ENCODE measurements at places on chromosomes 4 and X.

DNA sequence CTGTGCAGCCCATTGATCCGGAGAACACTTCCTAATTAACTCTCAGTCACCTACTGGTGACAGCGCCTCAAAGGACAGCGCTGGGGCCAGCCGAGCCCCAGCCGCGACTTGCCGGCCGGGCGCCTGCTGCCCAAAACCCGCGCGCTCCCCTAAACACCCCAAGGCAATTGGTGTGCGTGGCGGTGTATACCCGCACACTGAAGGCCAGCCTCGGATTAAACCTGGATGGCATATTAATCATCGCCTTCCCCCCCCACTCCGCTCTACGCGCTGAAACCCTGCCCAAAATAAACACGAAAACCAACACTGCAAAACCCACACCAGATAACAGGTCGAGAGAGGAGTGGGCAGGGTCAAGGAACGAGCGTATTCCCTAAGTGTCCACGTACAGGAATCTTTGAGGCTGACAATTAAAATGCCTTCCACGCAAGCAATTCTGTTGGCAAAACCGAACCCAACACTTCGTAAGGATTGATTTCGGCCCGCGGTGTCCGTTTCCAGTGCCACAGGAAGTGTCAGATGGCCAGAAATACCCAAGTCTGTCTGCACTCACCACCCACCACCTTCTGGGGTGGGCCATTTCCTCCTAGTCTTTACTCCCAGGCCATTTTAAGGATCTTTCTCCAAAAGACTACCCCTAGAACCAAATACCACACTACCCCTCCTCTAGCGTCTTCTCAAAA is 2.7 kb downstream of the BCOR start:
- DNase-seq: no peak

GRCh38 chr4:10917566-10917965 is 233.0 kb upstream of the CLNK start:
- no peak for DNase-seq

- no peak for DNase-seq
Observed at GRCh38 chrX:65948103-65948502, 91.8 kb downstream of the VSIG4 start.

- no peak for DNase-seq
Observed at GRCh38 chrX:122572461-122572860, 611.6 kb upstream of the GRIA3 start.

DNA sequence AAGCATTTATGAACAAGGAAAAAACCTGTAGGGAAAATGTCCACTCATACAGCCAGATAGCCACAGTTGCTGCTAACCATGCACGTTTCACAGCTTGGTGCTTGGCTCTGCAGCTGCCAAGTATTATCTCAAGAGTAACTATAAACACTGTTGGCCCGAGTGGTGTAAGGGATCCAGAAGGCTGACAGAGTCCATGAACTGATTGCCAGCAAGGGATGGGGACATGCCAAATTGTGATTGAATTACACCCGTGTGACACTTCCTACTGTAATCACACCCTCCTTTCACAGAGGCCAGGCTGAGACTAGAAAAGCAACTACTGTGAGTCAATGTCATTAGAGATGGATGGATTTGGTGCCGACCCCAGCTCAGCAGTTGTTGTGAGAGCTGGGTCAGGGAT is 223.9 kb upstream of the ANKRD50 start:
- no peak for DNase-seq

DNA sequence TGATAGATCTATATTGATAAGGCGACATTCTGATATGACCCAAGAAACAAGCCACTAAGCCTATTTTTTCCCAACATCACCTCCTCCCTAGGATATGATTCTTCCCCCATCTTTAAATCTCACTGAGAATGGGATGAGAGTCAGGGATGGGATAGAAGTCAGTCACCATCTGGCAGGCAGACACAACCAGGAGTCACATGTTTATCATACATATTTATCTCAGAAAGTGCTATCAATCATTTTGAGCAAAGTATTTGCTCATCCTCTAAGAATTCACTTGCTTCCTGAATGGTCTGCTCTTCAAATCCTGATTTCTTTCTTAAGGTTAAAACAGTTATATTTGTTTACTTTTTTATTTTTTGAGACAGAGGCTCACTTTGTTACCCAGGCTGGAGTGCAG is 20.3 kb downstream of the DNAAF6 start:
- no peak for DNase-seq

- DNase-seq: no peak
Observed at GRCh38 chr4:86582410-86582809, 11.7 kb upstream of the PTPN13 start.

GRCh38 chr4:76952656-76953582 is 3.4 kb downstream of the SEPTIN11 start:
- no peak for DNase-seq

GRCh38 chrX:15254852-15255251 is 15.0 kb downstream of the ASB9 start:
- no peak for DNase-seq

- DNase-seq: no peak
Observed at GRCh38 chrX:124263743-124264142, 68.7 kb upstream of the TEX13D start.

- no peak for DNase-seq
Observed at GRCh38 chr4:38716256-38716655, 52.3 kb downstream of the KLF3 start.

DNA sequence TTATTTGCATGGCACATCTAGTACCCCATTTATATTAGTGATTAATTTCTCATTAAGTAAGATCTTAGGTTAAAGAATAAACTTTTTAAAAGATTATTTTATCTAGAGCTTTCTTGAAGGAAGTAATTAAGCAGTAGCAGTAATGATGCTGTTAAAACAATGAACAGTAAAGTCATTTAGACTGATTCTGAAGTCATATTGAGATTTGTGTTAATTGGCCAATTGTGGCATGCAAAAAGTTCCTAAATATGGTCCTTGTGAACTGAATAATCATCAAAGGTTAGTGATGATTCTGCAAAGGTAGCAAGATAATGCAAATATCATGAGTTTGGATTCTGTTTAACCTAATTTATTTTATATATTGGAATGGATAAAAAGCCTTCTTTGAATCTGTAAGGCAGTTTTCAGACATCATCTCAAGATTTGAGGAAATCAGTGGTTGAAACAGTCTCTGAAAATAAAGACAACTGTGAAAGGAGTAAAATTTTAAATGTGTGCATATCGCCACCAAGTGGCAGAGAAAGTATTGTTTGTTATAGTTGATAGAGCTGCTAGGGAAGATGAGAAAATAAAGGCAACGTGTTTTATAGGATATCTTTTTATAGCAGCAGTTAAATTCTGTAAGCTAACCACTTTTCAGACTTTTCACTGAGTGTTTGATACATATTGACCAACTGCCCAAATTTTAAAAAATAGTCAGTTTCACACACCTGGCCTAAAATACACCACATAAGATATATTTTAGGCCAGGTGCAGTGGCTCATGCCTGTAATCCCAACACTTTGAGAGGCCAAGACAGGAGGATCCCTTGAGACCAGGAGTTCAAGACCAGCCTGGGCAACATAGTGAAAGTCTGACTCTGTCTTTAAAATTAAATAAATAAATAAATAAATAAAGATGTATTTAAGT is 79.6 kb downstream of the CCKAR start:
- DNase-seq: peak; percentile 61

- no peak for DNase-seq
Observed at GRCh38 chrX:123994730-123995129, 33.2 kb downstream of the STAG2 start.

GRCh38 chr4:101593666-101594065 is 196.9 kb upstream of the BANK1 start:
- no peak for DNase-seq

All from GM13976 (cell line).